Pulmonary artery endothelial cell (primary cell): ENCODE measurements at places on chromosomes 5 and 9. TPM values are rescaled to one million over a fixed set of nuclear protein-coding genes. Genes with fewer than 3 reads are reported as not detected.

The PTGDS gene
- not detected in 2 replicates for total RNA-seq

The FOXD4L4 gene
- 0.20 and 0.25 TPM in 2 replicates for total RNA-seq

The C9orf153 gene
- 0.07 and 0.14 TPM in 2 replicates for total RNA-seq

The PCDHB12 gene
- total RNA-seq, result 0.21 and 0.33 TPM in 2 replicates

The CCDC180 gene
- total RNA-seq, result 0.74 and 1.3 TPM in 2 replicates

The SPATA31C1 gene
- total RNA-seq, result not detected in 2 replicates

The MPDZ gene
- total RNA-seq, result 56.3 and 84.2 TPM in 2 replicates

The TAF1L gene
- total RNA-seq, result 0.04 TPM in 1 of 2 replicates, not detected in the other

The IRX1 gene
- not detected in 2 replicates for total RNA-seq

The PCDH1 gene
- 135 and 143 TPM in 2 replicates for total RNA-seq

The NMUR2 gene
- not detected in 2 replicates for total RNA-seq

The ARL10 gene
- total RNA-seq, result 6.7 and 9.2 TPM in 2 replicates

The EMB gene
- not detected in 2 replicates for total RNA-seq

The TMEM252 gene
- total RNA-seq, result not detected in 2 replicates

The CCIN gene
- 1.2 and 2.3 TPM in 2 replicates for total RNA-seq

The ORM2 gene
- not detected in 2 replicates for total RNA-seq

The SLC46A2 gene
- total RNA-seq, result not detected in 2 replicates

The TCERG1 gene
- total RNA-seq, result 30.6 and 42.5 TPM in 2 replicates

The ST8SIA4 gene
- 1.1 and 3.2 TPM in 2 replicates for total RNA-seq

The MELK gene
- total RNA-seq, result 28.6 and 49.0 TPM in 2 replicates
